ENCODE measurements at places on chromosomes 1 and 21.

DNA sequence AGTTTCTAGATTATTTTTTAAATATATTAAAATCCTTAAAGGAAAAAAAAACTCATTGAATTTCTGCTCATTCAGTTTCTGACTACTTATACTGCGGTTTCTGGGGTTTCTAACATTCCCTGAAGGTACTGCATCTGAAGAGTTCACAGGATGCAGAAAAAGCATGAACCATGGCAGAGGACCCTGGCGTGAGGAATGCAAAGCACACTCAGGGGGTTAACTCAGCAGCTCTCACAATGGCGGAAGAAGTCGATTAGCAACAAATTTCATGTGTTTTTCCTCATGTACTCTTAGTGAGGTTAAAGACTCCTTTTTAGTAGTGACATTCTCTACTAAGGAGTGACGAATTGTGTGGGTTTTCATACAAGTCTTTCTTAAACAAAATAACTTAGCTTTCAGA is 975.6 kb downstream of the NCAM2 start:
- no peak for DNase-seq

DNA sequence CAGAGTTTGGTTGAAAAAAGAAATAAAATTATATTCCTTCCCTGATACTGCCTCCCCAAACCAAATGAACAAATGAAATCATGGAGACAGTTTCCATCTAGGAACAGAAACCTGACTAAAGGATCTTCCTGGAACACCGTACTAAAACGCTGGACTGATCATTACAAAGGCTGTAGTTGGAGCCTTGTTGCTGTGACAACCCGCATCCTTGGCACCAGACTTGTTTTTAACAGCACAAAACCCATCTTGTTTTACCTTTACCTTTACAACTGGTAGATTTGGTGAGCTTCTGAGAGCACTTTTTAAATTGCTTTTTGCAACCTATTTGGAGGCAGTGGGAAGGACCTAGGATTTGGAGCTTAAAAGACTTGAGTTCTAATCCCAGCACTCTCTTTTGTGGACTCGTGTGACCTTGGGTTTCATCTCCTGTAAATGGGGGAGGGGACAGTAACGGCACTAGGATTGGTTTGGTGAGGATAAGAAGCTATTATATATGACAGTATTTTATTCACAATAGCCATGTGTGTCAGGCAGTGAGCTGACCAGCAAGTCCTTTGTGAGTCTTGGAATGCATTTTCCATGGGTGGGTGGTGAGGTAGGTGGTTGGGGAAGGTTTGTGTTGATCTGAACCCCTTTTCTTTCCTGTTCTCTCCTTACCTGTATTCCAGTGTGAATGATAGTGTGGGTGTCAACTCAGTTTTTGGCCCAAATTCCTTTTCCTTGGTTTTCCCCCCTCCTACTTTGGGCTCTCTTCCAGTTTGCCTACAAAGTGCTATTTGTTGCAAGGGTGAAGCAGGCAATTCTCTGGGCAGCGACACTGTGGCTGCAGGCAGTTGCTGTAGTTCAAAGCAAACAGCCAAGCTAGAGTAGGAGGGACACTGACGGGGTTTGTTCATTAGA is 12.6 kb downstream of the LRRC8D start:
- DNase-seq = no peak

- no peak for DNase-seq
These were observed 171.4 kb upstream of the HMGB4 start for GRCh38 chr1:33692206-33693188.

DNA sequence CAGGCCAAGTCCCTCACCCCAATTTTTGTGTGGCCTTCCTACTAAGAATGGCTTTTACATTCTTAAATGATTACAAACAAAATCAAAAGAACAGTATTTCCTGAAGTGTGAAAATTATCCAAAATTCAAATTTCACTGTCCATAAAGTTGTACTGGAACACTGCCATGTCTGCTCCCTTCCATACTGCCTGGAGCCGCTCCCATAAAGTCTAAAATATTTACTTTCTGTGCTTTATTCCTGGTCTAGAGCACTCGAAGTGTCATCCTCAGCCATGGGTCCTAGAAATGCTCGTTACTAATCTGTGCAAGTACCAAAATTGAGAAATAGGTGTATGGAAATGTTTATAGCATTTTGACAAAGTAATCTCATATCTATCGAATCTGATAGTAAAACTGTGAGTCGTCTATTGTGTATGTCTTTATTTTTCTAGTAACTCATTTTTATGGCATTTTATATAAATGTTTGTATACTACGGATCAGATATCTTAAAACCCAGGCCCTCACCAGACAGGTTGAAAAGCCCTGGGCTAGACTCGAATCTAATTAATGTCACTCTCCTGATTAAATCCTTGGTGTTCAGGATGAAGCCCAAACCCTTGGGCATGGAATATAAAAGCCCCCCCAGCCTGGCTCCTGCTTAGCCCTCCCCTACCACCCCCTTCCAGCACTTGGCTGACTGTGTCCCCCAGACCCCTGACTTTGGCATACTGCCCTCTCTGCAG is 4.9 kb downstream of the LBR start:
- no peak for DNase-seq

DNA sequence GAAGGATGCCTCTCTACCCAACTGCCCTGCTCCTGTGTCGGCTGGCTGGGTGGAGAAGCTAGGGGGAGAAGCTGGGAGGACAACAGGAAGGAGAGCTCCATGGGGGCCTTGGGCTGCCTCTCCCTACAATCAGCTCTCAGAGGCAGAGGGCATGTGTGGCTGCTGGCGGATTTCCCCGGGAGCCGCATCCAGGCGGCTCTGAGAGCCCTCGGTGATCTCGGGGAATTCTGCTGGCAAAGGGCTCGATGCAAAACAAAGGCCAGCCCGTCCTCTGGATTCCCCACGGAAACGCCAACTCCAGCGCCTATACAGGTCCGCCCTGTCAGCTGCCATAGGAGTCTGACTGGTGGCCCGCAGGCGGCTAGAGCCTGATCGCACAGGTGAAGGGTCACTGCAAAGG is 26.4 kb upstream of the EVA1B start:
- DNase-seq = no peak

- no peak for DNase-seq
These were observed 19.7 kb upstream of the TIAM1 start for GRCh38 chr21:31363720-31364119.

GRCh38 chr1:221040691-221041285 is 161.5 kb downstream of the HLX start:
- no peak for DNase-seq

GRCh38 chr1:37399830-37400464 is 74.4 kb upstream of the ZC3H12A start:
- DNase-seq = no peak

- DNase-seq = peak; percentile 45
These were observed 6.0 kb upstream of the PIGC start for GRCh38 chr1:172449585-172450523.

GRCh38 chr1:184512724-184513123 is 125.9 kb downstream of the C1orf21 start:
- no peak for DNase-seq

- no peak for DNase-seq
These were observed 17.8 kb downstream of the HLCS start for GRCh38 chr21:36948686-36949085.

DNA sequence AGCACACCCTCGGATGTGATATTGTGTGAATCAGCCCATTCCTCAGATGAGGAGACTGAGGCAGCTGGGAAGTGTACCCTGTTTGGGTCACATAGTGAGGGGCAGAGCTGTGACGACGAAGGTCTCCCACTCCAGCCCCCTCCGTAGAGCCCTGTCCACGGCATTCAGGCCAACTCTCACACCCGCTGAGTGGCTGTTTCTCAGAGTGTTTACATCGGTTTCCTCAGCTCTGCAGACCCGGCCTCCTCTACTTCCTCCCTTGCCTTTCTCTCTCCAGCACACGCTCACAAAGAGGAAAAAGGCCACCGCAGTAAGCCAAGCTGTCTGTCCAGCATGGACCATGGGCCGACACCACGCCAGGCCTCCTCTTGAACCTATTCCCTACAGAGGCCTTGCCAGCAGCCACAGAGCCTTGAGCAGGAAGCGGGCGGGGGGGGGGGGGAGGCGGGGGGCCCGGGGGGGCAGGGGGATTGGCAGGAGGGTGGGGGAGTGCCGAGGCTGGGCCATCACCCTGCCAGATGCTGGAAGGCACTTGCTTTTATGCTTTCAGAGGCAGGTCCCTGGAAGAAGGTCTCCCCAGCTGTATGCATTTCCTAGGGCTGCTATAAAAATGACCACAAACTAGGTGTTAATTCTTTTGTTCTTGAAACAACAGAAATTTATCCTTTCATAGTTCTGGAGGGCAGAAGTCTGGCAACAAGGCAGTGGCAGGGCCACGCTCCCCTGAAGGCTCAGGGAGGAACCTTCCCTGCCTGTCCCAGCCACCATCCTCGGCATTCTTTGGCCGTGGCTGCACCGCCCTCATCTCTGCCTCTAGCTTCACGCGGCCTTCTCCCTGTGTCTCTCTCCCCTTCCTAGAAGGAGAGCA is 178.4 kb downstream of the PSMG1 start:
- DNase-seq = peak; percentile 69

- peak; percentile 83 for DNase-seq
These were observed at the start of gene MCOLN3 for GRCh38 chr1:85048296-85049064. TSS of gene MCOLN3 (minus strand) at chr1:85048500. CDS start at chr1:85045360, 3,140 bp downstream.

DNA sequence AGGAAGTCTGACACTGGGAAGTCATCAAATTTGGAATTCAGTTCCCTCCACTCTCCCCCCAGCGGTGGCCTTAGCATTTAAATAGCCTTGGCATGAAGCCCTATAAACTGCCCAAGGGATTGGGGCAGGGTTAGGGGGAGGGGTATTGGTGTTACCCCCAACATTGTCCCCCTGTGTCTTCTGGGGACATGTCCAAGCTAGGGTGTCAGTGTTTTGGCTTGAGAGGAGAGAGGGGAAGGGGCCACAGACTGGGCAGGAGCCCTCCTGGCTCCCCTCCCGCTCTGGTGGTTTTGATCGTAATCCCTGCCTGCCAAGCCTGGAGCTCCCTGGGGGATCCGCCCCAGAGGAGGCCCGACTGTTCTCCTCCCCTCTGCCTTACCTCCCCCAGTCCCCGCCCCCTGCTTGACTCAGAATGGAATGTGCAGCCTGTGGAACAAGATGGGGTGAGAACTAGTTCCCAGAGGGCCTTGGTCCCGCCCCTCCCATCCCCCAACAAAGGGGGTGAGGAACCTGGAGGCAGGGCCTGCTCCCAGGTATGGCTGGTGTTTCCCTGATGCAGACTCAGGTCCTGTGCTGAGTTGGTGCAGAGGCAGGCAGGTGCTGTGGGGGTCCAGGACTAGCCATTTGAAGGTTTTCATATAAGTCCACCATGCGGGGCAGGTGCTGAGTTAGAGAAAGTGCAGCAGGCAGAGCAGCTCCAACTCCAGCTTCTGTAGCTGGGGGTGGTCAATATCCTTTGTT is 7.4 kb downstream of the SOX13 start:
- peak; percentile 93 for DNase-seq

DNA sequence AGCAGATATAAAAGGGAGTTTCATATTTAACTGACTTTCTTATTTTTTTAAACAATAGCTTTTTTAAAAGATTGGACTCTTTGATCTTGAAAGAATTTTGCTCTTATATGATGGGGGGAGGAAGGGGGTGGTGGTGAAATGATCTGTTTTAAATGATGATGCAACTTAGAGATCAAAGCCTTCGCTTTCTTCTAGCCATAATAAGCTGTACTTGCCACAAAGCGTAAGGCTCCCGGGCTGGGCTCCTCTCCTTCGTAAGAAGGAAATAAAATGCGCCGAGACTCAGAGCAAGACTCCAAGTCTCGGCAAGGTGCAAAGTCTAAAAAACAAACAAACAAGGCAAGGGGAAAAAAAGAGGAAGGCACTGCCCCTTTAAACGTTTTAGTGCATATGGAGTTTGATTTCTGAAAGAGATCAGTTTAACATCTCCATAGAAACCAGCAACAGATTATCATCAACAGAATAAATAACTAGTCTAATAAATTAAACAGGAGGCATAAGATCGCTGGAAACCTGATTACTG is 3.3 kb downstream of the CASZ1 start:
- DNase-seq = peak; percentile 82

- DNase-seq = no peak
These were observed 13.1 kb upstream of the CTPS1 start for GRCh38 chr1:40966417-40966816.

GRCh38 chr1:59125676-59126320 is 171.1 kb upstream of the FGGY start:
- DNase-seq = no peak

DNA sequence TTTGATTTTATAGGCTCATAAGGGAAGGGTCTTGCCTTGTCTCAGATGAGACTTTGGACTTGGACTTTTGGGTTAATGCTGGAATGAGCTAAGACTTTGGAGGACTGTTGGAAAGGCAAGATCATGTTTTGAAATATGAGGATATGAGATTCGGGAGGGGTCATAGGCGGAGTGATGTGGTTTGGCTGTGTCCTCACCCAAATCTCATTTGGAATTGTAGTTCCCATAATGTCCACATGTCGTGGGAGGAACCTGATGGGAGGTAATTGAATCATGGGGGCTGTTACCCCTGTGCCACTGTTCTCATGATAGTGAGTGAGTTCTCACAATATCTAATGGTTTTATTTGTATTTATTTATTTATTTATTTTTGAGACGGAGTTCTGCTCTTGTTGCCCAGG is 6.9 kb upstream of the CSDE1 start:
- no peak for DNase-seq

- DNase-seq = no peak
These were observed 193.7 kb upstream of the ESRRG start for GRCh38 chr1:216916890-216917438.

GRCh38 chr1:41446851-41447610 is 37.5 kb downstream of the EDN2 start:
- no peak for DNase-seq

DNA sequence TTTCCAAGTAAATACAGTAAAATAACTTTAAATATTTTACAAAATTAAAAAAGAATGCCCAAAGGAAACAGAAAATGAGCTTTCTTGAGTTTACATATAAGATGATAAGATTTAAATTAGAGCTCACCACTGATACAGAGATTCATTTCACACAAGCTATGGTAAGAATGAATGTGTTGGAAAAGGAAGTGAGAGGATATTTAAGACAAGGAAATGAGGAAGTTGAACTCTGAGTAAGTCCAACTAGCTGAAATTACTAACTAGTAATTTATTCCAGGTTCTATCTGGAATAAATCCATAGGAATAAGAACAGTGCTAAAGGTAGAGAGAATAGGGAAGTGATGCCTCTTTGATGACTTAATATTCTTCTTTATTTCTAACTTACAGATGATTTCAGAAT is 42.4 kb downstream of the FNBP1L start:
- no peak for DNase-seq

GRCh38 chr1:233543338-233544255 is 70.3 kb upstream of the KCNK1 start:
- DNase-seq = no peak

GRCh38 chr1:237009611-237010010 is 5.4 kb upstream of the MT1HL1 start:
- DNase-seq = no peak

- peak; percentile 67 for DNase-seq
These were observed 728 bp downstream of the OTUD7B start for GRCh38 chr1:150009604-150010392.

GRCh38 chr1:233020426-233020825 is 70.0 kb downstream of the NTPCR start:
- DNase-seq = no peak

- DNase-seq = no peak
These were observed 380.5 kb upstream of the PRMT6 start for GRCh38 chr1:106676021-106676420.
